ENCODE measurements at places on chromosomes 16 and 17. TPM values are rescaled to one million over a fixed set of nuclear protein-coding genes. Genes with fewer than 3 reads are reported as not detected.

GRCh38 chr16:53745753-53746266, 41.9 kb downstream of the FTO start:
- DNase-seq: no peak

DNA sequence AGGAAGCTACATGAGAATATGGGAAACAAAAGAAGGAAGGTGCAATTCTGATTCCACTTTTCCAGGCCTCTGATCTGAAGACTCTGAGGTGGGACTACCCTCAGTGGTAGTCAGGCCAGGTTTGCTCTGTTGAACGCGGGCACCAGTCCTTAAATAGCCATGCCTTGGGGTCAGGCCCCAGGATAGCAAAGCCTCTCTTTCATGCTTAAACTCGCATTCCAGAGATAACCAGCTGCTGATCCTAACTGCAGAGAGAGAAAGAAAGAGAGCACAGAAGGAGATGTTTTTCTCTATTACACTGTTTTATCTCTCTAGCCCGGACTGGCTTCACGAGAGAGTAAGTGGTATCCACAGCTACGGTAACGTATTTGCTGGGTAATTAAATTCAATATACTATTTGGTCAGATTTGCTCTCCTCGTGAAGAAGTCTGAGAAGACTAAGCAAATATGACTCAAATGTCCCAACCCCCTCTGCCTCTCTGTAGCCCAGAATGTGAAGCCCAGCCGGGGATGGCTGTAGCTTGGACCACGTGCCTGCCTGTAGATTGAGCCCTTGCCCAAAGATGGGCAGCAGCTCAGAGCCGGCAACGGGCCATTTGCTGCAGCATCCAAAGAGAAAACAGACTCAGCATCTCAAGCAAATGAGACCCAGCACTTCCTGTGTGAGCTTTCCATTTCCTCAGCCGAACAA, 122.2 kb downstream of the SMG6 start:
- no peak for DNase-seq

GRCh38 chr17:5698959-5699358, 114.7 kb upstream of the NLRP1 start:
- DNase-seq: no peak

- DNase-seq: no peak
These were observed 14.7 kb downstream of the ABR start for GRCh38 chr17:1164935-1165556.

GRCh38 chr17:43328650-43329049, 70.1 kb upstream of the ARL4D start:
- no peak for DNase-seq

GRCh38 chr17:45300060-45300751, 16.6 kb downstream of the MAP3K14 start:
- DNase-seq: no peak

- DNase-seq: no peak
These were observed 74.8 kb upstream of the CDC42EP4 start for GRCh38 chr17:73386561-73386960.

DNA sequence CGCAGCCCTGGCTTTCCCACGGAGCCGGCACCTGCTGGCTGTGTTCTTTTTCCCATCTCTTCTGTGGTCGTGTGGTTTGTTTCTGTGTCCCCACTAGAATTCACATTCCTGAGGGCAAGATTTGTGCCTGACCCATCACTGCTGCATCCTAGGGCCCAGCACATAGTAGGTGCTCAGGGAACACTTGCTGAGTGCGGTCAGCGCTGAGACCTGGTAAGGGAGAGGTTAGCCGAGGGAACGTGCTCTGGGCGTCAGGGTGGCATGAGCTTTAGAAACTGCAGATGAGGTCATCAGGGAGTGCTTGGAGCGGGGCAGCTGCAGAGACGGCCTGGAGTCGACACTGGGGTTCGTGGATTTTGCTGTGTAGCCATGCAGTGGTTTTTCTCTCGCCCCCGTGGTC, 5.9 kb downstream of the DEF8 start:
- DNase-seq: no peak

- DNase-seq: no peak
These were observed 810 bp upstream of the GAN start for GRCh38 chr16:81313701-81314602.

EFTUD2 gene
- 98.6 TPM for total RNA-seq

RNF151 gene
- not detected for total RNA-seq

SDR42E1 gene
- total RNA-seq: 3.5 TPM

PIRT gene
- not detected for total RNA-seq

XAF1 gene
- total RNA-seq: 82.8 TPM
